ENCODE measurements at places on chromosomes 1 and 21. TPM values are rescaled to one million over a fixed set of nuclear protein-coding genes. Genes with fewer than 3 reads are reported as not detected.

DNA sequence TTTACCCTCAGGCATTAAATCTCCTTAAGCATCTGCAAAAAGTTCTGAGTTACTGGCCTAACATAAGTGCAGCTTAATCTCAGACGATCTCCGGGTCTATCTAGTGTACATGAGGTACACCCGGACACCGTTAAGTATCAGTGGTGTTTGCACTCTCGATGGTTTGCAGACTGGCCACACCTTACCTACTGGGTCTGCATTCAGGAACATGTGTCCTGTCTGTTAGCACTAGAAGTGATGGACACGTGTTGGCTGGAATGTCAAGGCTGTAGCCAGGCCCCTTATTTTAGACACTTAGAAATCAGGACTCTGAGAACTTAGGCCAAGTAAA is 783 bp upstream of the AGL start:
- H3K36me3 ChIP-seq, result no peaks in the 10 kb centered on the region
- H3K27me3 ChIP-seq, result no peaks in the 10 kb centered on the region
- no peak overlapping the region for H3K27ac ChIP-seq
- peaks cover 6% of the 10 kb centered on the region for H3K4me1 ChIP-seq
- H3K4me3 ChIP-seq, result peak overlapping the region; percentile 86

DNA sequence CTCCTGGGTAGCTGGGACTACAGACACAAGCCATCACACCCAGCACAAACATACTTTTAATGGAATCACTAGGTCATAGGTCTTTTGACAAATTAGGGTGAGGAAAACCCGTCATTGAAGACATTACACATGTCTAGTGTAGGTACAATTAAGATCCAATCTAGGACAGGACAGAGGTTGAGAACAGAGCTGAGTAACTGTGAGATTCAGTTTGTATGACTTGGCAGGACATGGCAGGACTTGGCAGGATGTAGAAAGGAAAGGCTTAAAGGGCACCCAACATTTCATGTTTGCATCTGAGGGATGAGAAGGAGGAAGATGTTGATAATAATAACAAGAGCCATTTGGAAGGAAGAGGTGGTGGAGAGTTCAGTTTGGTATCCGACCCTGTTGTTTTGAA is 483.8 kb downstream of the PCP4 start:
- no peaks in the 10 kb centered on the region for H3K36me3 ChIP-seq
- no peaks in the 10 kb centered on the region for H3K27me3 ChIP-seq
- H3K27ac ChIP-seq, result no peak overlapping the region

DNA sequence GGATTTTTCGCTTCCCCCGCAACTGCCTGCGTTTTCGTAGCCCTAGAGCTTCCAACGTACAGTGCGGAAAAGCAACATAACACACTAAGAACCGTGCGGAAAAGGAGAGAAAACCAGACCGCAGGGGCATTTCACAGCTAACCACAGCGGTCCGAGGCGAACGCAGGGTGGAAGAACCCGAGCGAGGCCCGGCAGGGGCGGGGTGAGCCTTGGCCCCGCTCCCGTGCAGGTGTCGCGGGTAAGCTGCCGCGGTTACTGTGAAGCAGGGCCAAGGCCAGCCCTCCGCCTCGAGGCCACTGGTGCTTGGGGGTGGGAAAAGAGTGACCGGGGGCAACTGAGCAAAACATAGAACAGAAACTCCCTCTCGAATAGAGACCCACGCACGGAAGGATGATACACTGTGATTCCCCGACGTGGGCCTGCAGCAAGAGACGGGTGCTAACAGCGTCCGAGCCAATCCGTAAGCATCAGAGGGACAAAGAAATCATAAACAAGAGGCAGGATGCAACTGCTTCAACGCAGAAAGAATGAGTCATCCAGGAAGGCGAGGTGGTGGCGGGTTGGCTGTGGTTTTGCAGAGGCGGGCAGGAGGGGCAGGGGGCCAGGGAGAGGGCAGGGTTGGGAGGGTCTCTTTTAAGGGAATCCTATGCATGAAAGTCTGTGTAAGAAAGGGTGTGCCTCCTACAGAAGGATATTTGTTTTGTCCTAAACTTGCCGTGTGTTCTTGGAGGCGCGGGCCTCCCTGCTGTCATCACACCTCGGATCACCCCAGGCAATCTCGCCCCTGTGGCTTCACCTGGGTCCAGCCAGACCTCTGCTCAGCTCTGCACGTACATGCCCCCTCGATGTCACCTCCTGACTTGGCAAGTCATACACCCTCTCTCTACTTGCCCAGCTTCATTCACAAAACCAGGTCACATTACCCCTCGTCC is 7.3 kb downstream of the GNG4 start:
- peaks cover 10% of the 10 kb centered on the region for H3K4me1 ChIP-seq
- H3K27ac ChIP-seq, result no peak overlapping the region
- peaks cover 9% of the 10 kb centered on the region for H3K27me3 ChIP-seq
- peak overlapping the region; percentile 28 for H3K4me3 ChIP-seq

- DNase-seq, result no peak
- no peak overlapping the region for H3K27ac ChIP-seq
- H3K27me3 ChIP-seq, result no peaks in the 10 kb centered on the region
- H3K4me3 ChIP-seq, result no peak overlapping the region
- no peaks in the 10 kb centered on the region for H3K36me3 ChIP-seq
Measured at GRCh38 chr1:43849670-43850069, 83.9 kb upstream of the ARTN start.

DNA sequence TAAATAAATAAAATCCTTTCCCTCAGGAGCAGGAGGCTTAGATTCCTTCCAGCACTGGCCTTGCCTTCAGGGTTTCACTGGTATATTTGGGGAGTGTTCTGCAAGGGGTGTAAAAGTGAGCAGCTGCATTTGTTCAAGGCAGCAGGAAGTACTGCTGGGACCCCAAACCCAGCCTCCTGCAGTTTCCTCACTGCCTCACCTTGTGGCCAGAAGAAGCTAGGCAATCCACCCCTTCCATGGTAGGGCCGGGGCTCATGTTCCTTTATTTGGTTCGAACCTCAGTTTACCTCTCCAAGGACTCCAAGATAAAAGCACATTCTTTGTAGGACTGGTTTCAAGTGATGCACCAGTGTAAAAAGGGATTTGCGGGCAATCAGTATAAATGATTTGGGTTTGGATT is 21.0 kb upstream of the CFAP126 start:
- H3K27me3 ChIP-seq, result no peaks in the 10 kb centered on the region
- DNase-seq, result no peak
- no peak overlapping the region for H3K27ac ChIP-seq
- H3K4me1 ChIP-seq, result peaks cover 7% of the 10 kb centered on the region
- no peaks in the 10 kb centered on the region for H3K36me3 ChIP-seq

GRCh38 chr1:97159342-97159741 is 437.8 kb downstream of the PTBP2 start:
- H3K27ac ChIP-seq, result no peak overlapping the region
- H3K27me3 ChIP-seq, result no peaks in the 10 kb centered on the region
- H3K36me3 ChIP-seq, result no peaks in the 10 kb centered on the region
- no peaks in the 10 kb centered on the region for H3K4me1 ChIP-seq
- DNase-seq, result no peak
- no peak overlapping the region for H3K4me3 ChIP-seq

DNA sequence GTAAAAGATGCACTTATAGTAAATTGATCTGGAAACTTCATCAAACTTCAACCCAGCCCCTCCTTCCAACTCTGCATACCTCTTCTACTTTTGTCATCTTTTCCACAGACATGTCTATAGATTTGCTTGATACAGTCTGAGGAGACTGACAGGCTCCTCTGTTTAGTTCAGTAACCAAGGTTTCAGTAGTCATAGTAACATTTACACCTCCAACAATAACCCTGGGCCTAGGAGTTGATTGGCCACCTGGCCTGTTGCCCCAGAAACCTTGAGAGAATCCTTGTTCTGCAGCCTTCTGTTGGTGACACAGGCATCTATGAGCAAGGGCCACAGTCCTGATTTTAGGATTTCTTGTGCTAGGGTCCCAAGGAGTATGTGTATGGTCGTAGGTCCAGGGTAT is at the start of gene CFAP141:
Gene CFAP141, minus strand, starts transcription at position 138 of the 400 bp plus-strand sequence. Its CDS starts 26 bp downstream, at position 112.
- H3K36me3 ChIP-seq, result peaks cover 28% of the 10 kb centered on the region
- H3K4me3 ChIP-seq, result no peak within 1 kb of the TSS
- no peak within 1 kb of the TSS for H3K27ac ChIP-seq
- no peaks in the 10 kb centered on the region for H3K4me1 ChIP-seq
- no peaks in the 10 kb centered on the region for H3K27me3 ChIP-seq

- DNase-seq, result no peak
- H3K4me3 ChIP-seq, result no peak overlapping the region
- no peak overlapping the region for H3K27ac ChIP-seq
- H3K4me1 ChIP-seq, result peaks cover 10% of the 10 kb centered on the region
- no peaks in the 10 kb centered on the region for H3K36me3 ChIP-seq
- no peaks in the 10 kb centered on the region for H3K27me3 ChIP-seq
Measured at GRCh38 chr1:64595871-64596515, 126.1 kb downstream of the CACHD1 start.

GRCh38 chr1:50228871-50229384 is 120.2 kb downstream of the ELAVL4 start:
- H3K27me3 ChIP-seq, result no peaks in the 10 kb centered on the region
- no peaks in the 10 kb centered on the region for H3K4me1 ChIP-seq
- no peak for DNase-seq
- H3K4me3 ChIP-seq, result no peak overlapping the region
- H3K27ac ChIP-seq, result no peak overlapping the region

DNA sequence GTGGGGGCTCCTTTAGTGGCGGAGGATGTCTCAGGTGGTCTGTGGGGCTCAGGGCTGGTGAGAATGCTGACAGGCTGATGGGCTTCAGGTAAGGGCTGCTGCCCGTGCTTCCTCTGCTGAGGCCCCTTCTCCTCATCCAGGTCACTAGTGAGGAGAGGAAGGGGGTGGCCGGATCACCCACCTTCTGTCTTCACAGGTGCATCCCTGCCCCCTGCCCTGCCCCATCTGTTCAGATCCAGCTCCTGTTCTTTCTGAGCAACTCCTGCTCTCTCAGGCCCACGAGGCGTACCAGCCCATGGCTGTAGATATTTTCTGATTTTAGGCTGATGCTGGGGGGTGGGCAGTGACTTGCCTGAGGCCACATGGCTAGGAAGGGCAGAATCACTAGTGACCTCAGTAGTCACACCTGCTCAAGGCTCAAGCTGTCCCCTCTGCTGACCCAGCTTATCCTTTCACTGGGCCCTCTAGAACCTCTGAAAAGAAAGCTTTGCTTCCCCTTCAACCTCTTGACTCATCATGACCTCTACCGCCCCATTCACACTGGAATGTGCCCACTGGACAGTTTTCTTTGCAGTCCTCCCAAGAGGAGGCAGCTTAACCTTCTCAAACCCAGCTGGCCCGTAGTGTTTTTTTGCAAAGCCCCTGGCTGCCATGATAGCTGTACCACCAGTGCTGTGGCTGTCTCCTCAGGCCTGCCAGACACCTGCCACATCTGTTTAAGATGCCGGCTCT is 14.8 kb downstream of the DCST2 start:
- DNase-seq, result no peak
- H3K4me3 ChIP-seq, result no peak overlapping the region
- no peaks in the 10 kb centered on the region for H3K36me3 ChIP-seq
- no peaks in the 10 kb centered on the region for H3K27me3 ChIP-seq

DNA sequence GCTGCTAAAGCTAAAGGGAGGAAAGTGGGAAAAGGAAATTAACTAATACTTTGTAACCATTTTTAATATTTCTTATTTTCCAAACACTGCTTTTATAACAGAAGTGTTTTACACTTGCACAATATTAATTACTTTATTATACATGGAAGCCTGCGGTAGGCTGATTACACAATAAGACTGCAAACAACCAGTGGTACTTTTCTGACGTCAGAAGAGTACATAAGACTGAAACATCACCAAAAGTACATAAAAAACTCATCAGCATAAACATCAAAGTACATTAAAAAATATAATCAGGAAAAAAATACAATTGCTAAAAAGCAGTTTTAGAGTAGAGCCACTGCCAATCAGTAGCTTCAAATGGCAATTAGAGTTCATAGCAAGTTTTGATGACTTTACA is 4.6 kb downstream of the ZNF281 start:
- peaks cover 21% of the 10 kb centered on the region for H3K4me1 ChIP-seq
- no peak overlapping the region for H3K27ac ChIP-seq
- no peak for DNase-seq
- H3K4me3 ChIP-seq, result peak overlapping the region; percentile 44

- H3K4me1 ChIP-seq, result peaks cover 37% of the 10 kb centered on the region
- H3K27ac ChIP-seq, result peak overlapping the region; percentile 68
- H3K4me3 ChIP-seq, result no peak overlapping the region
- H3K36me3 ChIP-seq, result no peaks in the 10 kb centered on the region
Measured at GRCh38 chr1:48048064-48048463, 50.9 kb upstream of the TRABD2B start.

GRCh38 chr21:46472246-46472645 is 13.6 kb downstream of the DIP2A start:
- H3K4me3 ChIP-seq, result no peak overlapping the region
- H3K36me3 ChIP-seq, result no peaks in the 10 kb centered on the region
- DNase-seq, result no peak
- no peak overlapping the region for H3K27ac ChIP-seq

GRCh38 chr1:163589735-163590134 is 268.0 kb downstream of the NUF2 start:
- no peaks in the 10 kb centered on the region for H3K4me1 ChIP-seq
- H3K27me3 ChIP-seq, result no peaks in the 10 kb centered on the region
- no peak for DNase-seq
- no peak overlapping the region for H3K4me3 ChIP-seq
- H3K27ac ChIP-seq, result no peak overlapping the region

- no peaks in the 10 kb centered on the region for H3K36me3 ChIP-seq
- H3K27ac ChIP-seq, result no peak overlapping the region
- H3K27me3 ChIP-seq, result no peaks in the 10 kb centered on the region
Measured at GRCh38 chr1:157878059-157878458, 36.5 kb upstream of the CD5L start.

DNA sequence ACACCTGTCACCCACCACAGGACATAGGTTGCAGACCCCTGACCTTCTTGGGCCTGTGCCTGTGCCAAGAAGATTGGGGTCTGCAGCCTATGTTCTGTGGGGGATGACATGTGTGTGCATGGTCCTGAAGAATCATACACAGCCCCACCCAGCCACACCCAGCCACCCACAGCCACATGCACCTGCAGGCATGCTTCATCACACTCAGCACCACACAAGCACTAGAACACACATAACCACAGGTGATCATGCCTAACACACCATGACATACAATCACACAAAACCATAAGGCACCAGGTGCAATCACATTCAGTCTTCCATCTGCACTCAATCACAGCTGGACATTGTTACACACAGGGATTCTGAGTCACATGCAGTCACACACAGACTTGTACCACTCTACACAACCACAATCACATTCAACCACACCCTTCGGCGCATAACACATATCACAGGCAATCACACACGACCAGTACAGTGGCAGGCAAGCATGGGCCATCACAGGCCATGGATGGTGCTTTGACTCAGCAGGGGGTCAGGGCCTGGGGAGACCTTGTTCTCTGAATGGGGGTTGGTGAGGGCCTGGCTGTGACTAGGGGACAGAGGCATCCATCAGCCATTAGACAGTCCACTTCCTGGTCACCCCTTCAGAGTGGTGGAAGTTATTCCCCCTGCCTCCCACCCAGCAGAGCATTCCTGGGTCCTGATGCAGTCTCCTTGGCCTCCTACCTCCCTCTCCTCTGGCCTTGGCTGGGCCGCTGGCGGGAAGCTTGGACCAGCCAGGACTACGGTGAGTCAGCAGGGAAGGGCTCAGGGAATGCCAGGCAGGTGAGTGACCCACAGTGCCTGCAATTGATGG is 44.3 kb upstream of the EPS8L3 start:
- no peaks in the 10 kb centered on the region for H3K36me3 ChIP-seq
- H3K27ac ChIP-seq, result no peak overlapping the region
- no peaks in the 10 kb centered on the region for H3K27me3 ChIP-seq
- no peak overlapping the region for H3K4me3 ChIP-seq
- DNase-seq, result peak; percentile 62

- no peak for DNase-seq
- no peaks in the 10 kb centered on the region for H3K36me3 ChIP-seq
- peaks cover 10% of the 10 kb centered on the region for H3K4me1 ChIP-seq
Measured at GRCh38 chr1:147502760-147503159, 38.5 kb upstream of the BCL9 start.

Gene IQCC
- total RNA-seq, result 1.0 TPM

Gene ARHGAP30
- total RNA-seq, result 0.25 TPM

Gene KLHDC8A
- total RNA-seq, result 0.39 TPM

All from astrocyte (in vitro differentiated cells and primary cell).